ENCODE measurements at places on chromosomes 3 and 15. TPM values are rescaled to one million over a fixed set of nuclear protein-coding genes. Genes with fewer than 3 reads are reported as not detected.

- DNase-seq: no peak
Observed at GRCh38 chr3:30750967-30751366, 143.5 kb downstream of the GADL1 start.

DNA sequence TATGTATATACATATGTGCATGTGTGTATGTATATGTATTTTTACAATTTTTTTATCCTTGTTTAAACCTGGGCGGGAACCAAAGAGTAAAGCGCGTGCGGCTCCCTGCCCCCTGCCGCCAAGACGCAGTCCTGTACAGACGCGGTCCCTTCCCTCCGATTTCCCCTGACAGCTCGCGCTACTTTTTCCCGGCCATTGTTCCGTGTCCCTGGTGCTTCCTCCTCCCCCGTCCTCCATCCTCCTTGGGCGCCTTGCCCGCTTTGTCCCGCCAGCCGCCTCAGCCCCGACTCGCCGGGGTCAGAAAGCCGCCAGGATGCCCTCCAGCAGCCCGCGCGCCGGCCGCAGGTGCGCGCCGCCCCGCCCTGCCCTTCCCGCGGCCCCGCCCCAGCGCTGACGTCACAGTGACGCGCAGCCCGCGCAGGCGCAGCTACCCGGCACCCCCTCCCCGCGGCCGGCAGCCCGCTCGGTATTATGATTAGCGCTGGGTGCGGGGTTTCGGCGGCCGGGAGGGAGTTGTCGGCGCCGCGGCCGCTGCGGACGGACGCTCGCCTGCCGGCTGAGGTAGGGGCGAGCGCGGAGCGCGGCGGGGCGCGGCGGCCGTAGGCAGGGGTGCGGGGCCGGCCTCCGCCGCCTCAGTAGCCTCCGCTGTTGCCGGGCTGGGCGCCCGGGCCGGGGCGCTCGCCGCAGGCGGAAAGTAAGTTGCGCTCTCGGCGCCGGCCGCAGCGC is at the start of gene SNRK:
Gene SNRK, plus strand, starts transcription at position 426 of the 726 bp plus-strand sequence. CDS start 16,664 bp downstream, outside the sequence.
- DNase-seq: peak; percentile 88

DNA sequence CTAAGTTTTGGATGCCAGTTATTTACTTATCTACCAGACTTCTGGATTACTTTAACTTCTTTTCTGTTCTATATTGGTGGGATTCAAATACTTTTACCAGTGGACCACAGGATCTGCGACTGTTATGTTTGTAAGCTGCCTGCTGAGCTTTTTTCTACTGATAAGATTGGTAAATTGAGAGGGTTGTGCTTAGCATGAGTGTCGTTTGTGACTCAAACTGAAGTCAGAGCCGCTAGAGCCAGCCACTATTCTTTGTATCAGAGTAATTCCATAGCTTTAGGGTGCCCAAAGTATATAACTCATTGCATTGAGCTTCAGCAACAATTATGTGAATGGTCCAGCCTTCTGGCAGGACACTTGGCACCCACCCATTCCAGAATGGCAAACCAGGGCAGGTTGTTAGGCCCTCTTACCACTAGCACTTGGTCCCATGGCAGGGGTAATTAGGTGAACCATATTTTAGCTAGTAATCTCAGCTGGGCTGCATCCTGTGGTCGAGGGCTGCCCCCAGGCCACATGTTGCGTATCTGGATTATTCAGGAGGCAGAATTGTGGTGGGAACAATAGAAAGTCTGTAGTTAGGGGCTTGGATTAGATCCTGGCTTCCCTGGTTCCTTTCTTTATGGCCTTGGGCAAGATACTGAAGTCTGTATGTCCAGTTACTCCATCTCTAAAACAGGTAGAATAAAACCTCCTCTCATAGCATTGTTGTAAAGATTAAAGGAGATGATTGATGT is 6.0 kb downstream of the PLCL2 start:
- no peak for DNase-seq

- no peak for DNase-seq
Observed at GRCh38 chr3:112767777-112768176, 78.9 kb downstream of the CD200R1L start.

DNA sequence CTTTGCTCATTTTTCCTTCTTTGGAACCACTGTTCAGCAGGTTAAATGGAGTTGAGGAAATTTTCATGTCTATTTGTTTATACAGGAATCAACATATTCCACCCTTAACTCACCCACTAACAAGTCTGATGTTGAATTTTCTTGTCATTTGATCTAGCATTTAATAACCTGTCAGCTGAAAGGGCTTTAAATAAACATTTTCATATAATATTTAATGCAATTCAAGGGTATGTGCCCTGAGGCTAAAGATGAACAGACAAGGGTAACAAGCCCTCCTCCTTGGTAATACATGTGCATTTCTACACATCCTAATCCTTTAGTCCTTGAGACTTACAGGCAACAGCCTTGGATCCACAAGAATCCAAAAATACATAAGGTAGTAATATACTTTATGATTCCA is 435.0 kb upstream of the NR2F2 start:
- DNase-seq: no peak

GRCh38 chr3:50525191-50525910 is 21.9 kb upstream of the CACNA2D2 start:
- DNase-seq: no peak

GRCh38 chr3:46955157-46955556 is 21.4 kb downstream of the CCDC12 start:
- no peak for DNase-seq

DNA sequence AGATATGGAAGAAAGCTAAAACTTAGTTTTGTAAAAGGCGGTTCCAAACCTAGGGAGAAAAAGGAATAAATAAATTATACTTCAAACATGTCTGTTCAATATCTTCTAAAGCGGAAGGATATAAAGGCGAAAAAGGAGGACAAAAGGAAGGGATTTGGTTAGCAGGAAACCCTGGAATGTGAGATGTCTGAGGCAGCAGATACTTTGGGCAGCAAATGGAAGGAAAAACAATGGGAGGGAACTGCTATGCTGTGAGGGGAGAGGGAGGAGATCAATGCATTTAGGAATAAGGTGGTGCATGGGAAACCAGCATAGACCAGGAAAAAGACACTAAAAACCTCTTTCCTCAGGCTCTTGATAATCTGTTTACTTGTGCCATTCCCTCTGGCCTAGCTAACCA is 120.8 kb downstream of the DNAH12 start:
- DNase-seq: no peak

- no peak for DNase-seq
Observed at GRCh38 chr3:192929146-192929545, 11.5 kb upstream of the MB21D2 start.

GRCh38 chr15:88805031-88805780 is 2.0 kb downstream of the ACAN start:
- no peak for DNase-seq

DNA sequence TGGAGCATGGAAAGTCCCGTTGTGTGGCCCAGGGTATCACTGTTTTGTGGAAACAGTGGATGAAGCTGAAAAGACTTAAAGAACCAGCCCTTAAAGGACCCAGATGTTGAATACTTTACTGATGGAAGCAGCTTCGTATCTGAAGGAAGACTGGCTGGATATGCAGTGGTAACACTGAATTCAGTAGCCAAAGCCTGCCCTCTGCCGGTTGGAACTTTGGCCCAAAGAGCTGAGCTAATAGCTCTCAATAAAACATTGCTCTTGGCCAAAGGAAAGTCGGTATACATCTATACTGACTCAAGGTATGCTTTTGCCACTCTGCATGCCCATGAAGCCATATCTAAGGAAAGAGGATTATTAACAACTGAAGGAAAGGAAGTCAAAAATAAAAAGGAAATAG is 885.4 kb downstream of the PDCD6IP start:
- peak; percentile 40 for DNase-seq

DNA sequence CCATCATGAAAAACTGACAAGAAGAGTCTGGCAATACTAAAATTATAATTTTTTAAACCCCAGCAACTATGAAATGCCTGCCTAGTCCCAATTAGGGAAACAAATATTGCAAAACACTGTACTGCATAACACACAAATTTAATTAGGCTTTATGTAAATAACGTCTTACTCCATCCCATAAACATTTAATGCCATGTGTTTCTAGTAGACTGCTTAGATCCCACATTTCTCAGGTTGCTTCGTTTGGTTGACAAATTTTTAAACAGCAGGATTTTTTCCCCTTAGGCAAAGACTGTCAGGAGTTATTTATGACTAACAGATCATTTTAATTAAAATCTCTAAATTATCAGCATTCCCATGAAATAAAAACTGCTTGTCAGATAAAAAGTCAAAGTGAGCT is 29.9 kb downstream of the EIF2AK4 start:
- no peak for DNase-seq

- DNase-seq: no peak
Observed at GRCh38 chr15:36880913-36881460, 219.4 kb downstream of the MEIS2 start.

DNA sequence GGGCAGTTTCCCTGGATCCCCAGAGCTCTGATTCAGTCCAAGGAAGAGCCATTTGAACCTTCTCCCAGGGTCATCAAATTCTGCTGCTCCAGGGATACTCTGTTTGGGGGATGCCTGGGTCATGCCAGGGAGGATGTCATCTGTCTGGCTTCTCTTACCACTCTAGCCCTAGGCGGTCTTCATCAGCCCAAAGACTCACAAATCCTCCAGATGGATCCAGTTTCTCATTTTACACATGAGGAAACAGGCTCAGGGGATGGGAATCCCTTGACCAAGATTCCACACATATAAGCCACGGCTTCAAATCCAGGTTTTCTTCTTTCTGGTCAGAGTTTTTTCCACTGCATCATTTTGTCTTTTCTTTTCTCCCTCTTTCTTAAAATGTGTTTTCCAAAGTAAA is 36.7 kb downstream of the SLC28A1 start:
- no peak for DNase-seq

DNA sequence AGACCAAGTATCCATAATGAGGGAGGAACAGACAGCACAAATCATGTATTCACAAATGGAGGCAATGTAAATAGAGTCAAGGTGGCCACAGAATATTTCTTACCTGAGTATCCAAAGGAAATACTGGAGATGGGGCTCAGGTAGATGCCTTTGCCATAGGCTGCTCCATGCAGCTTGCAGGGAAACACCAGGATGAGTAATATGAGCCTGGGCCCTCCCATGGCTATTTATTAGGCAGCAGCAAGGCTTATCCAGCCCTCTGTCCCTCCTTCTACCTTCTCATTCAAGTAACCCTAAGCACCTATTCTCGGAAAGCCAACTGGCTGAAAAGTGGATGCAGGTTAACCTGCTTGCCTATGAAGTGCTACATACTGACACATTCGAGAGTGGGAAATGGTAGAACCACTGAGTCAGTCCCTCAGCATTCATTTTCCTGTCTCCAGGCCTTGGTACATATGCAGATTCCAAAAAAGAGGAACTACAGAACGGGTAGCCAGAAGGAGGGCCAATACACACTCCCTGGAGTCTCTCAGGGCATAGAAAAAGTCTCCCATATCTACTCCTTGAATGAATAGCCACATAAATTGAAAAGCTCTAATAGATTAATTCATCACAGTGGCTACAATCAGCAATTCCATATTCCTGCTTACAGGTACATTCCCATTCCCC is 18.3 kb upstream of the PKM start:
- DNase-seq: no peak

DNA sequence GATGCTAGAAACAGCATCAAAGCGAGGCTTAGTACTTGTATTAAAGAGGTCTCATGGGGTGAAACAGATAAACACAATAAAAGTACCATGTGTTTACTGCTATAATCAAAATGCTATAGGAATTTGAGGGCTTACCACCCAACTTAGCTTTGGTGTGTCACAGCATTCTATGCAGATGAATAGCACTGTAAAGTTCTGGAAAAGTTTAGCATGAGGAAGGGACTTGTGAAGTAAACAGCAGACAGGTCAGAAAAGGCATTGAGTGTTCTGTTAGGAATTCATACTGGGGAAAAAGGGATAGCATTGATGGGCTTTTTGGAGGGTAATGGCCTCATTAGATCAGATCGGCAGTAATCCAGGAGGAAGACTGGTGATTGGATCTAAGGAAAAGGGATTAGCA is 505.3 kb downstream of the NLGN1 start:
- DNase-seq: no peak

- DNase-seq: no peak
Observed at GRCh38 chr15:78925956-78926743, 18.7 kb downstream of the CTSH start.

GRCh38 chr3:28672406-28672805 is 323.8 kb upstream of the AZI2 start:
- DNase-seq: no peak

GRCh38 chr3:24201301-24201700 is 256.2 kb downstream of the NR1D2 start:
- no peak for DNase-seq

GRCh38 chr3:38990621-38991020 is 61.1 kb downstream of the SCN11A start:
- no peak for DNase-seq

- no peak for DNase-seq
Observed at GRCh38 chr3:155233213-155233612, 60.3 kb downstream of the STRIT1 start.

DNA sequence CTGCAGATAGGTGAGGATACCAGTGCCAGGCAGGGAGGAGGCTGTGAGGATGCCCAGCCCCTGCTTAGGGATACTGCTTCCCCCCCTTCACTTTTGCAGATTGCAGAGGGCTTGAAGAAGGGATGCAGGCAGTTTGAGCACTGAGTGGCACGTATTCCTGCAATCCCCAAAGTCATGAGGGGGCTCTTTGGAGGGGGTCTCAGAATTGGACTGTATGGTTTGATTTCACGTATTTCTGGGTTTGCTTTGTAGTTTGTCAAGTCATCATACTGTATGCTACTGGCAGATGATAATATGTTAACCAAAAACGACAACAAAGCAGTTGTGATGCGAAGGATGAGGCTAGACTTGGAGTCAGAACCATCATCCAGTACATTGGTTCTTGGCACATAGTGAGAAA is 28.1 kb downstream of the CHST14 start:
- DNase-seq: no peak

GRCh38 chr3:164479978-164480377 is 598.3 kb downstream of the SI start:
- DNase-seq: no peak

DNA sequence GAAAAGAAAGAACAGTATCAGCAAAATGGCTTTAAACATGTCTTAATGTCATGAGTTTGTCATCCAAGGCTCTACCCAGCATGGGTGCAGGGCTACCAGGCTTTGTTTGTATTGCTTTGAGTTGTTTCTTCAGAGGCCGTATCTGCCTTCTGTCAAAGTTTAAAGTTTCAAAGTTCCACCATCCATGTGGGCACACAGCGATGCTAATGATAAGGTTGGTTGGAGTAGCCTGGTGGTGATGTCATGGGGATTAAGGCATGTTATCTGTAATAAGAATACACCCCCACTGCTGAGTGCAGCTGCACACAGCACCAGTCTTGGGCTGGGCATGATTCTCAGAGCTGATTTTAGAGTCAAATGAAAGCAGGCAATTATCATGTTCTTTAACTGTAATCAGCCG is 72.0 kb upstream of the LRTM1 start:
- DNase-seq: no peak

The TM4SF4 gene
- total RNA-seq: not detected

The MED12L gene
- total RNA-seq: 0.92 TPM

The PEX11A gene
- 1.7 TPM for total RNA-seq

The ISLR2 gene
- total RNA-seq: not detected

The TFG gene
- 58.5 TPM for total RNA-seq

The PLSCR5 gene
- not detected for total RNA-seq
